ENCODE measurements at places on chromosomes 1 and 21. TPM values are rescaled to one million over a fixed set of nuclear protein-coding genes. Genes with fewer than 3 reads are reported as not detected.

CHI3L1 gene
- total RNA-seq = not detected

WNT2B gene
- not detected for total RNA-seq

HSPB7 gene
- total RNA-seq = not detected

DCST2 gene
- 0.20 TPM for total RNA-seq

ADAMTS5 gene
- total RNA-seq = not detected

NPPA gene
- not detected for total RNA-seq

TPTE gene
- total RNA-seq = not detected

ZNF648 gene
- total RNA-seq = not detected

LRRN2 gene
- not detected for total RNA-seq

PTGS2 gene
- total RNA-seq = 0.09 TPM

RAB29 gene
- 20.1 TPM for total RNA-seq

IGSF5 gene
- total RNA-seq = not detected

FAM163A gene
- not detected for total RNA-seq

SPSB1 gene
- 1.5 TPM for total RNA-seq

DNA sequence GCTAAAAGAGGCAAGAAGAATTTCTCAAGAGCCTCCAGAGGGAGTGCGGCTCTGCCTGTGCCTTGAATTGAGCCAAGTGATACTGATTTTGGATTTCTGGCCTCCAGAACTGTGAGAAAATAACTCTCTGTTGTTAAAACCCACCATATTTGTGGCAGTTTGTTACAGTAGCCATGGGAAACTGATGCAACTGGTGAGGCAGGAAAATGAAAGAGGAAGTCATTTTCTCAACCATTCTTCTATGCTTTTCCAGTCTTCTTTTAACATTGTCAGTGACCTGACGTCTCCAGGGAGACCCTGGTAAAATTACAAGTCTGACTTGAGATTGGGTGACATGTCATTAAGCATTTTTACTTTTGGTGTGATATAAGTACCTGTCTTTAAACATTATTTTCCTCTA, 5.8 kb downstream of the OR6P1 start:
- DNase-seq = no peak

DNA sequence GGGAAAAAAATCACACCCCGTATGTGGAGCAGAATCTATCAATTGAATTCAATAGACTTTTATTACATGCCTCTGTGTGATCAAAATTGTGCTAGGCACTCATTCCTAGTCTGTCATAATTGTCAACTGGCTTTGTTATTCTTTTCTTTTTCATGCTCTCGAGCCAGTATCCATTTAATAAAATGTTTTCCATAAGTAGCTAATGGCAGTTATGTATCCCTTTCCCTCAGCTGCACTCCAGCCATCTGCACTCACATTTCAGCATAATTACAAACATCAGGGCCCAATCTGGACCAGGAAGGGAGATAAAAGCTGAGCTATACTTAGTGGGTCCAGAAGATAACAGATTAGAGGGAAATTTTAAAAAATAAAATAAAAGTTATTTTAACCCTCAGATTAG, 15.9 kb downstream of the RGS5 start:
- DNase-seq = no peak

DNA sequence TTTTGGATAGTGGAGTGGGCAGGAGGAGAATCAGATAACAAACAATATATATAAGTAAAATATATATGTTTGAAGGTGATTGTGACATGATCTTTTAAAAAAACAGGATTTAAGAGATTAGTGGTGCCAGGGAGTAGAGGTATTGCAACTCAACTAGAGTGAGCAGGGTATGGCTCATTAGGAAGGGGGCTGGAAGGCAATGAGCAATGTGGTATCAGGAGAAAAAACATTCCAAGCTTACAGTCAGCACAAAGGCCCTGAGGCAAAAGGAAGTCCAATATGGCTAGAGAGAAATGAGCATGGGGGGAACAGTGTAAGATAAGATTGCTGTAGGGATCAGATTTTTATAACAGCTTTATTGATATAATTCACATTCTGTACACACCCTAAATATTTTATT, 5.3 kb upstream of the GADD45A start:
- no peak for DNase-seq

GRCh38 chr1:31748365-31748764, 15.8 kb downstream of the ADGRB2 start:
- DNase-seq = no peak

GRCh38 chr1:228459091-228459993, 27.8 kb upstream of the RNF187 start:
- DNase-seq = peak; percentile 81

DNA sequence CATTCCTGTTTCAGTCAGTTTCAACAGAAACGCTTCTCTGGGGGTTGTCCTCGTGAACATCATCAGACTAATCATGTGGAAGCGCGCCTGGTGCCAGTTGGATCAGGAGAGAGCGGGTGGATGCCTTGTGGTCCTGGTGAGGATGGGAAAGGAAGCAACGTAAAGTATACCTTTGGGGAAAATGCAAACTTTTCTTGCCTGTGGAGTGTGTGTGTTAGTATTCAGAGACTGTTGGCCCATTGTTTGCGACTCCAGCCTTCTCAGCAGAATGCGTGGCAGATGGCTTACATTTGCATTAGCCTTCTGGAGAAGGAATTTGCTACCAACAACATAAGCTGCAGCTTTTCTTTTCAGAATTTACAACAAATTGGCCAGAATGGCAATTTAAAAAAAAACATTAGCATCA, 173.9 kb downstream of the RWDD3 start:
- no peak for DNase-seq

GRCh38 chr1:79322511-79323027, 316.0 kb upstream of the ADGRL4 start:
- DNase-seq = no peak

GRCh38 chr21:29072873-29073221, 601 bp downstream of the CCT8 start:
- DNase-seq = no peak

DNA sequence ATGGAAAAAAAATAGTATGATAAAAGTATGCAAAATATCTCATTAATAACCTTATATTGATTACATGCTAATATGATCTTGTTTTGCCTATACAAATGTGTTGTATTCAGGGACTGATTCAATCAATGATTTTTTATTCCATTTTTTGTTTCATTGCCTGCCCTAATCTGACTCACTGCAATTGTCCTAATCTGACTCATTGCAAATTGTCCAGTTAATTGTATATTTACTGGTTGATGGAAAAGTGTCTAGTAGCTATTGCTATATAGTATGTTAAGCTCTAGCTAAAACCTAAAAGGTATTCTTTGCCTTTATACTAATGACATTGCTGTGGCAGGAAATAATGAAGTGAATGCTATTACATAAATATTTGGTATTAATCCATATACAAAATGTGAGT, 728.9 kb upstream of the ZP4 start:
- DNase-seq = no peak

DNA sequence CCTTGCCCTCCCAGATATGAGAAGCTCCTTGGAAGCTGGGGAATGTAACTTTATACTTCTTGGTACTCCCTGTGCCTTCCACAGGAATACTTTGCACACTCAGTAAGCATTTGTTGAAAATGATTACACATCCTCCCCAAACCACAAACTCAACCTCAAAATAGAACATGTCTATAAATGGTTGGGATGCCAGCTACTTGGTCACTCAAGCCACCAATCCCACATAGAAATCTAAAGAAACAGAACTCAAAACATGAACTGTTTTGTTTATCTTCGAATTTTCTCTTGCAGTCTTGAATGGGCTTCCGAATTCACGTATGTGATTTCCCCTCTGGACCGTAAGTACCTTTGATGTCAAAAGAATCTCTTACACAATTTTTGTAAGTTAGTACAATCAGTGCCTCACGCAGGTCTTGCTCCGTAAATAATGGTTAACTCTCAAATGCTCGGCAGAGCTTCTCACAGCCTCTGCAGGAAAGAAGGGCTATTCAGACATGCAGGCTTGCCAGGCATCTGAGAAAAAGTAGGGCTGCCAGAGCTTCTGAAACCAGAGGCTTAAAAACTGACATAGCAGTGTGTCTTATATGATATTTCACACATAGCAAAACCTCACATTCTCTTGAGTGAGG, 26.9 kb downstream of the SORT1 start:
- no peak for DNase-seq

GRCh38 chr1:10730985-10731384, 65.5 kb downstream of the CASZ1 start:
- peak; percentile 8 for DNase-seq

DNA sequence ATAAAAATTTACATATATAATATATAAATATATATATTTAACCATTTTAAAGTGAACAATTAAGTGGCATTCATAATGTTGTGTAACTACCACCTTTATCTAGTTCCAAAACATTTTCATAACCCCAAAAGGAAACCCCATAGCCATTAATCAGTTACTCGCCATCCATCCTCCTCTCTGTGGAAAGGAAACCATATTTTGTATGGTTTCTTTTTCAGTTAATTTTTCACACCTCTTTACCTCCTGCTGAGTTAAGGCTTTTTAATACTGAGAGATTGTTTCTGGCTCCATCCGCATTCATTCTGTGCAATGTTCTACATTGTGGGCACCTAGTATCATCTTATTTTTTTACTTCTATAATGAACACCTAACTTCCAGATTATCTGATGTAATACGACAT, 512.1 kb downstream of the LMO4 start:
- no peak for DNase-seq

- peak; percentile 3 for DNase-seq
Observed at GRCh38 chr1:209455145-209455544, 128.4 kb upstream of the CAMK1G start.

- DNase-seq = no peak
Observed at GRCh38 chr1:92728697-92729096, 56.2 kb downstream of the EVI5 start.

DNA sequence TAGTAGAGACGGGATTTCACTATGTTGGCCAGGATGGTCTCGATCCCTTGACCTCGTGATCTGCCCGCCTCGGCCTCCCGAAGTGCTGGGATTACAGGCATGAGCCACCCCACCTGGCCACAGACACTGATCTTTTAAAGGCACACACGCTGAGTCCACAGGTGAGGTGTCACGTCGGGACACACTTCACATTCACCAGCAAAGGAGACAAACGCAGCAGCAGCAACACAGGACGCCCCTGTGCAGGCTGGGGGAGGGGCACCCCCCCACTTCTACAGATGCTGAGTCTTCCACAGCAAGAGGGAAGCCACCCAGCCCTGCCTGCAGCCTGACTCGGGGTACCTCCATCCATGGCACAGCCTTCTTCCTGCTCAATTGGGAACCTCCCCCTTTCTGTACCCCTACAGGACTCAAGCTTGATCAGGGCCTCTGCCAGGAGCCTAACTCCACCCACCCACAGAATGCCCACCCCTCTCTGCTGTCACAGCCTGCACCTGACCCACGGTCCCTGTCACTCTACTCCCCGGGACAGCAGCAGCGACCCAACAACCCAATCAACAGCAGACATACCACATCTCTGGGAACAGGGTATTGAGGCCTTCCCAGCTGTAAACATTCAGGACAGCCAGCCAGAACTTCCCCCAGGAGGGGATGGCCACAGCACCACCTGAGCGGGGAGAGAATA, 9.5 kb downstream of the LSS start:
- DNase-seq = no peak

DNA sequence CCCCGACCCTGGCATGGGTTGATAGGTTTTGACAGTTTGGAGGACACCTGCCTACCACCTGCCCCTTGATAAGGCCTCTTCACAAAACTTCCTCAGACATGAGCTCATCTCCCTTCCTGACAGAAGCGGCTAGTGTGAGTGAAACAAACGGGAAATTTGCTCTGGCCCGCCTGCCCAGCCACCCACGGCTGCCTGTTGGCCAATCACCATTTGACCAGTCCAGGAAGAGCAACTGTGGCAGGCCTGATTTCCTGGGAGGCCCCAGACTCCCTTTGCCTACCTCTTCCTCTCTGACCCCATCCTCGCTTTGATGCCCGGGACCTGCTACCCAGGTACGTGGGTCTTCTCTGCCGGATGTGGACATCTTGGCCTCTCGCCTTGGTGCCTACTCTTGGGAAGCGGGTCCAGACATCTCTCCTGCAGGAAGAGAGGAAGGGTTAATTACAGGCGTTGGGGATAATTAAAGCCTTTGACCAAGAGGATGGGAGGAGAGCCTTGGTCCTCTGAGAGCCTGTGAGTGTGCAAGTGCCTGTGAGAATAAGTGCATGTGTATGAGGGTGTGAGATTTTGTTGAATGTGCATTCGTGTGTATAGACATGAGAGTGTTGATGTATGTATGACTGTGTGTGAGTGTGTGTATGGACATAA, 1.1 kb upstream of the EPHA2 start:
- no peak for DNase-seq

- no peak for DNase-seq
Observed at GRCh38 chr1:187893471-187893870, 1064.7 kb downstream of the PLA2G4A start.

DNA sequence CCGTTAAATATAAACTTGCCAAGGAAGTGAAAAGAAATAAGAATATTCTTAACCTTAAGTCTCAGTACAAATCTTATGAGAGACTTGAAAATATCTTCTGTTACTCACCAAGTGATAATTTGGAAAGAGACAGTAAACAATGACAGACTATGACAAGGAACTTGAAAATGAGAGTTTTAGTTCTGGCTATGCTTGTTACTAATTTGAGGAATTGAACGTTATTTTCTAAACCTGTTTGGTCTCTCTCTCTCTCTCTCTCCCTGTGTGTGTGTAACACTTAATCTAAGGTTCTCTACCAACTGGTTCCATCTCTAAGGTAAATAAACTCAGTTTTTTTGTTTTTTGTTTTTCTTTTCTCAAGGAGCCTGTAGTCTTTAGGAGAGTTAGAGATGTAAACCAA, 161.8 kb downstream of the AMY1C start:
- DNase-seq = no peak

GRCh38 chr1:21657456-21658190, 11.5 kb downstream of the RAP1GAP start:
- no peak for DNase-seq
